Suppressor macrophage treated with lipopolysaccharide for 1 hour (primary cell): ENCODE measurements at places on chromosomes 7 and 10.

- no peak for DNase-seq
Measured at GRCh38 chr10:48400850-48401220, 94.4 kb downstream of the MAPK8 start.

DNA sequence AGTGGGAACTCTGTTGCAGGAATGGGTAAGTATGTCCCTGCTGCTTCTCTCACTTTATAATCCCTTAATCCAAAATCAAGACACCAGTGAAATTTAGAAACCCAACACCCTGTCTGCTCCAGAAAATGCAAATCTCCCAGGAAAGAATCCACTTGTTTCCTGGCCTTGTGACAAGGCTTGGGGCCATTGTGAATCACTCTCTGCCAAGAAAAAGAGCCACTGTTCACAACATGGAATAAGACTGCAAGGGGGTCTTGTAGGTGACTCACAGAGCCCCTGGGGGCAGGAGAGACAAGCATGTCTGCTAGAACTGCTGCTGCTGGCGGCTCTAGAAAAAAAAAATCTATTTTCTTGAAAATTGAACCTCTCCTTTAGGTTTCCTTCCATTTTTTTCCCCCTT lies 191.2 kb downstream of the SORCS1 start:
- DNase-seq, result no peak

DNA sequence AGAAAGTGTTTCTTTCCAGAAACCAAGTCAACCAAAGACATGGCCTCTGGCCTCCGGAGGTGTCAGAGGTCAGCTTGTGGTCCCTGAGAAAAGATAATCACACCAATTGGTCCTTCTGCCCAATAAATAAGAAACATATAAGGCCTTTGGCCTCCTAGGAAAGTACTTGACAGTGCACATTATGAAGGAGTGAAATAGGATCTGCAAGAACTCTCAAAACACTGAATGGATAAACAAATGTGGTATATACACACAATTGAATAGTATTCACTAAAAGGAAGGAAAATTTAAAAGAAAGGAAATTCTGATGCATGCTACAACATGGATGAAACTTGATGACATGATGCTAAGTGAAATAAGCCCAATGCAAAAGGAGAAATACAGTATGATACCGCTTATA lies 35.4 kb upstream of the NRF1 start:
- DNase-seq, result no peak

- no peak for DNase-seq
Measured at GRCh38 chr10:108791030-108791429, 1132.3 kb downstream of the XPNPEP1 start.

DNA sequence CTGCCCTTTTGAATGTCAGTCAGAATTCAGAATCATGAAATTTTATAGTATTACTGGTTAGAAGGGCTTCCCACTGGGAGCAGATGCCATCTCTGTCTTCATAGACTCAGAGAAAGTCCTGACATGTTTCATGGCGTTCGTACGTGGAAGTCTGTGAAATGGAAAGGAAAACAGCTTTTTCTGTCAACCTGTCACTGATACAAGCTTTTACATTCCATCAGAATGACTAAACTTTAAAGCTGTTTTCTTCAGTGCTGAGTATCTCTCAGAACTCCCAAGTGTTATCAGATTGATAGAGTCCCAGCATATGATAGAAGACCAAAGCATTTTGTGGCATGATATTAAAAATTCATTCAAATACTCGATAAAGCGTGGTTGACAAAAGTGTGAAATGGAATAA lies 726.7 kb upstream of the GALNT17 start:
- no peak for DNase-seq

DNA sequence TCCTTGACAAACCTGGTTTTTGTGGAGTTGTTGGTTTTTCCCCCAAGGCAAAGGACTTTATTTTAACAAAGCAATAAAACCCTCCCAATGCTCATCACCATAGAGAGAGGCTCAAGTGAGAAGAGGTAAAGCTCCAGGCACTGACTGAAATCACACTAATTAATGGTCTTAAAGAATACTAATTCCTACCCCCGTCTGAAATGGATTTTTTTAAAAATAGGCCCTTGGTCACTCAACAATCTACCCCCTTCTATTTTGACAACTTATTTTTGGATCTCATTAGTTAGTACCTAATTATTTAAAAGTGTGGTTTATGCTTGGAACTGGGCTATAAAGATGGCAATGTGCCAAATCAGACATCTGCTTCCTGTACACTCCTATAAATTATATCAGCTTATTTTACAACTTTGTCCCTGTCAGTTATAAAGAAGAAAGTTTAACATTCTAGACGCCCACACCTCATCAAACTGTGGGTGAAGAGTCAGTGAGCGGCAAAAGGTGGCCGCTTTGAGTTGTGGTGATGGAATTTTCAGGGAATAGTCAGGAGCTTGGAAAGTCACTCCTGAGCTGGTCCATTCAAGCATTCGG lies 10.6 kb downstream of the GLI3 start:
- DNase-seq, result no peak

DNA sequence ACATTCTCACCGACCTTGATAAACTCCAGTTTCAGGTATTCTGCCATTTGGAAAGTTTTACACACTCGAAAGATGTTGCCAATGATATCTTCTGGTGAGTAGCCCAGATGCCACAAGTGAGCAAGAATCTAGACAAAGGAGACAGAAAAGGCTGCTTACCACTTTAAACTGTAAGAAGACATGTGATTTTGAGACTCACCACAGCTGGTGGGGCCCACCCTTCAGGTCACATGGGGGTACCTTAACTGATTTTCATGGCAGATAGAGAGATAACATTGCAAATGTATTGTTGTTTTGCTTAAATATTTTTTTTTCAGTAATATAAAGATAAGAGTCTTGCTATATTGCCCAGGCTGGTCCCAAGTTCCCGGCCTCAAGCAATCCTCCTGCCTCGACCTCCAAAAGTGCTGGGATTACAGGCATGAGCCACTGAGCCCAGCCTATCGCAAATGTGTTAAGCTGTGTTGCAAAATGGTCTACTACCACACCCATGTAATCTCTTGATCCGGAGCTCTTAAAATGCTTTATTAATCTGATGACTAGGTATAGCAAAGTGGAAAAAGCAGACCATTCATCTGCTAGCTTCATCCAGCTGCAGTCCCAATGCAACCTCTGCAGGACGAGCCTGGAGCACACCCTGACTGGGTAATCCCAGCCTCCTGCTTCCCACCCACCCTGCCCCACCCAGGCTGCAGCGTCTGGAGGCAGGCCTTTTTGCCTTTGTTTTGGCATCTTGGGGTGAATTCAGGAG lies 18.5 kb downstream of the RFC2 start:
- DNase-seq, result no peak

DNA sequence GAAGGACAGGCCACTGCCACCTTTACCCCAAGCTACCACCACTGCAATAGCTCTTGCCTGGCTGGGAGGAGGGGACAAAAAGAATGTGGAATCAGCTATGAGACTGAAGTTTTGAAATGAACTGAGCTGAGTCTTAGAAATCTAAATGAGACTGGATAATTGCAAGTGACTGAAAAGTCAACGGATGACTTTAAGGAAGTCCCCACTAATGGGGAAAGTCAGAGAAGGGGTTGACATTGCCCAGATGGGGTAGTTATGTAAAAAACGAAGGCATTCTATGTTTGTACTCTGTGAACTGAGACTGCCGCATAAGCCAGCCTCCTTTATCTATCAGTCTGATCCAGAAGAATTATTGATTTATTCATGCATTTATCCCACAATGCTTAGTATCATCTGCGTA lies 67.2 kb downstream of the RBM20 start:
- DNase-seq, result no peak
